ENCODE measurements at places on chromosomes 2 and 18.

DNA sequence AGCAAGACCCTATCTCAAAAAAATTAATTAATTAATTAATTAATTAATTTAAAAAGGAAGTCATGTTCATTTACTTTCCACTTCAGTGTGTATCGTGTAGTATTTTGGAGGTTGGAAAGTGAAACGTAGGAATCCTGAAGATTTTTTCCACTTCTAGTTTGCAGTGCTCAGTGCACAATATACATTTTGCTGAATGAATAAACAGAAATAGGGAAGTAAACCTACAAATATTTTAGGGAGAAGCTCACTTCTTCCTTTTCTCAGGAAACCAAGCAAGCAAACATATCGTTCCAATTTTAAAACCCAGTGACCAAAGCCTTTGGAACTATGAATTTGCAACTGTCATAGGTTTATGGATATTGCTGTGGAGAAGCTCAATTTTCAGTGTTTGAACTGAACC is 27.8 kb downstream of the SLC14A1 start:
- DNase-seq, result no peak

DNA sequence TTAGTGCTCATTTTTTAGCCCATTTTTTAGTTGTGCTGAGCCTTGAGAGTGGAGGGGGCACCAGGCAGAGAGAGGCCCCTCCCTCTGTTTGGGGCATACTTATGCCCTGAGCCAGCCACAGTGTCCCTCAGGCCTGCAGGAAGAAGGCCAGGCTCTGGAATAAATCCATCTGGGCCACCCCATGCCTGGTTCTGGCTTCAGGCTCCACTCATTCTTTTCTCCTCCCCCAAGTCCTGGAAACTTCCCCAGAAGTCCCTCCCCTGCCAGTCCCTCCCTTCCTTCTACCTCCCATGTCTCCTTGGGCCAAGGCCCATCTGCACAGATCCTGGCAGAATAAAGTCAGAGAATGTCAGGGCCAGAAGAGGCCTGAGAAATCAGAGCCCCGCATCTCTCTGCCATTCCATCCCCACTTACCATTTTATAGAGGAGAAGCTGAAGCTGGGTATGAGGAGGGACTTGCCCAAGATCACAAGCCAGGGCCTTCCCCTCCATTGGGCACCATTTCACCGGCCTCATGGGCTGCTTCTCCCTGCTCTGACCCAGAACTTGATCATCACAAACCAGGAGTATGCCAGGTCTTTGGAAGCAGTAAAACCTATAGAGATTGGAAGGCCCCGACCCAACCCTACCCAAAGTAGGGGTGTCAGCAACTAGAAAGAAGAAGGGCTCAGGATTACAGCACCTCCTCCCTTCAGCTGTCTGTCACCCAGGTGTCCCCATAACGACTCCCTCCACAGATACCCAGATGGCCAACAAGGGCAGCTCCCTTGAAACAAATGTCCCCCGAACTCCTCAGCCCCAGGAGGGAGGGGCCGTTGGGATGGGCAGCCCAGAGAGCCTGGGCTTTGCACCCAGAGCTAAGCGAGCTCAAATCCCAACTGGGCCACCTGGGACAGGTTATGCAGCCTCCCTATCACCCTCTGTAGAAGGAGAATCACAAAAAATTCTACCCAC is 108.4 kb downstream of the POLR1A start:
- DNase-seq, result no peak

- DNase-seq, result no peak
Measured at GRCh38 chr2:101960819-101961337, 30.9 kb upstream of the IL1R2 start.

GRCh38 chr2:47777277-47777937 is 5.5 kb upstream of the MSH6 start:
- no peak for DNase-seq

DNA sequence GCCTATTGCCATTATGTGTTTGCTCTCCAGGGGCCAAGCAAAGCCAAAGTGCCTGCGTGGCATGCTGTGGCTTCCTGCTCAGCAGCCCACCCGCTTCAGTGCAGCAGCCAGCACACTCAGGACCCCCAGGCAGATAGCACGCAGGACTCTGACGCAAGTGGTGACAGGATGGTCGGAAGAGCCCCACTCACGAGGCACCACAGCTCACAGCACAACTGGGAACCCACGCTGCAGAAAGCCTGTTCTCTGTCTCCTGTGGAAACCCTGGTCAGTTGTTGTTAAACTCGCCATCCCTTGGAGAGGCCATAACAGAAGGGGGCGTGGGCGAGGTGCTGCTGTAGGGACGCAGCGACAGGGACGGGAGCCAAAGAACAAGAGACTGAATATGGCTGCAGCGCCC is 76.4 kb downstream of the HDAC4 start:
- DNase-seq, result no peak

DNA sequence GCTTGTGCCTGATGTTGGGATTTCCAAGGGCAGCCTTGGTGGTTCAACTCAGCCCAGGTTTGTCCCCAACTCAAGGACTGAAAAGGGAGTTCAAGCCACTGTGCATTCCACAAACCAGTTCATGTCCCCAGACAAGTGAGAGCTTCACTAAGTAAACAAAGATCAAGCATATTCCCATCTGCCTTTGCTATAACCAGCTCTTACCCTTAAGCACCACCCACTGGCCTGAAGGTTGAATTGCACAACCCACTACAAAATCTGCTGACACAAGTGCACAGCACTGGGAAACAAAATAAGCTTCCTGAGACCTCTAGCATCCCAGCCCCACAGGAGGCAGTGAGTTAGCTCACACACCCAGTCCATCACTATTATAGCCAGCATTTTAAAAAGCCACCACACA is 516.7 kb downstream of the NR4A2 start:
- no peak for DNase-seq

- no peak for DNase-seq
Measured at GRCh38 chr2:58156780-58157179, 84.3 kb downstream of the FANCL start.

- no peak for DNase-seq
Measured at GRCh38 chr2:126949775-126950174, 51.1 kb downstream of the TEX51 start.

DNA sequence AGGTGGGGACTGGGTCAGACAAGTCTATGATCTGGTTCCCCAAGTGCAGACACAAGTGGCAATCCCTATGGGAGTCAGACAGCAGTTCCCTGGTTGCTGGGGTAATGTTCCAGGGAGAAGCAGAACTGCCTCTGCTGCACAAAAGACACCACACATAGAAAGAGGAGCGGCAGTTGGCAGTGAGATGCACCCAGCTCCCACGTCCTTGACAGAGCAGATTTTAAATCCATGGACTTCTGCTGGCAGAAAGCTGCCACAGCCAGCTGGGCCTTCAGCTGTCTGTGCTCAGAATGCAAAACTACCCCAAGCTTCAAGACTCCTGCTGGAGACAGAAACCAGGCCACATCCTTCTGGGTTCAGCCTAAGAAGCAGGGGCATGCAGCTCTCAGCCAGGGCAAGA is 147.2 kb downstream of the ETAA1 start:
- no peak for DNase-seq

- DNase-seq, result no peak
Measured at GRCh38 chr2:231575612-231576256, 16.9 kb upstream of the TEX44 start.

DNA sequence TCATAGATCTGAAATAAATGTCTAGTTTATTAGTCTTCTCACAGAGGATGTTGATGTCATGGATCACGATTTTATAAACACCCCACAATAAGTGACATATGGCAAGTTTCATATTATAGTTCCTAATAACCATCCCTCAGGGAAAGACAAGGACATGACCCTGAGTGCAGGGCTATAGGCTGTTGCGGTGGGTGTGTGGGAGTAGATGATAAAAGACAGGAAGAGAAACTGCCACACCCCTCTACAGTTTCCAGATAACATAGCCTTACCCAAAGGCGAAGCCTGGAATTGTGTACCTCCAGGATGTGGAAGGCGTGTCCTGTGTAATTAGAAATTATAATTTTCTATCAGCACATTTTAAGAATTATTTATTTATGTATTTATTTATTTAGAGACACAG is 2.4 kb upstream of the NEDD4L start:
- DNase-seq, result no peak

DNA sequence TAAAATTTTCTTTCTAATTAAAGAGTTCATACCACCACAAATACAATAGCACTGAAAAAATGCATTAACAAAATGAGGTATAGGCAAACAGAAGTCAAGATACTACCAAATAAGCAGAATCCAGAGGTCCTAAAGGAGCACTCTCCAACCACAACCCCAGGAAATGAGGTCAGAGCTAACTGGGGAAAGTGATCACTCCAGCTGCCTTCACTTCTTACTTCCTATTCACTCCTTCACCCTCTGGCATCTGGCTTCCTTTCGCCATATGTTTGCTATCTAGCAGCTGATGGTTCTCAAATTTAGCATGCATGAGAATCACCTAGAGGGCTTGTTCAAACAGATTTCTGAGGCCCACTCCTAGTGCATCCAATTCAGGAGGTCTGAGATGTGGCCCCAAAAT is 212.6 kb upstream of the ACVR2A start:
- no peak for DNase-seq

GRCh38 chr2:129069875-129070594 is 751.4 kb upstream of the HS6ST1 start:
- DNase-seq, result no peak

GRCh38 chr2:206859330-206859739 is 80.0 kb upstream of the CPO start:
- no peak for DNase-seq

DNA sequence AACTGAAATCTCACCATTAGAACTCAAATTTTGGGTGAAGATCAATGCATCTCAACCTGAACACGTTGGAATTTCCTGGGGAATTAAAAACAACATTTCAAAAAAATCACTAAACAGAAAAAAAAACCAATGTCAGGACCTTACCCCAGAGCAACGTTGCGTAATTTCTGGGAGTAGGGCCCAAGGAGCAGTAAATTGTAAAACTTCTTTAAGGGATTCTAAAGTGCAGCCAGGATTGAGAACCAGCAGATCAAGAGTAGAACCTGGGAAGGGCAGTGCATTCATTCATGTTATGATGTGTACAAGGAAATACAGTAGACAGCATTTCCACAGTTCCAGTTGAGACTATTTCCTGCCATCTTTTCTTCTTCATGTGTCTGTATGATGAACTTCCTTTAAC is 56.9 kb downstream of the RHBDD1 start:
- no peak for DNase-seq

DNA sequence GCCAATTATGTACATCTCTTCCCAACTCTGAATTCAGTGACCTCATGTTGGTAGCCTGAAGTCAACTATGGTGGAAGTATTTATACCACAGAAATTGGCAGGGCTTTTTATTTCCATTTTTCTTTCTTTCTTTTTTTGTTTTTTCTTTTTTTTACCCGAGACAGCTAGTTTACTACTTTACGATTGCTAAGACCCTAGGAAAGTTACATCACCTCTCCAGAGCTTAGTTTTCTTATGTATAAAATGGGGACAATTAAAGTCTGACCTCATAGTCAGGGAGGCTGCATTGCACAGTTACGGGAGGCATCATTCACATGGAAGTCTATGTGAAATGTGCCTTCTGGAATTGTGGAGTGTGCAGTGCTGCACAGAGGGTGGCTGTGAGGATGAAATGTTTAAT is 194.3 kb downstream of the MTX2 start:
- DNase-seq, result no peak

GRCh38 chr2:200168641-200169555 is 137.6 kb upstream of the SPATS2L start:
- DNase-seq, result no peak

DNA sequence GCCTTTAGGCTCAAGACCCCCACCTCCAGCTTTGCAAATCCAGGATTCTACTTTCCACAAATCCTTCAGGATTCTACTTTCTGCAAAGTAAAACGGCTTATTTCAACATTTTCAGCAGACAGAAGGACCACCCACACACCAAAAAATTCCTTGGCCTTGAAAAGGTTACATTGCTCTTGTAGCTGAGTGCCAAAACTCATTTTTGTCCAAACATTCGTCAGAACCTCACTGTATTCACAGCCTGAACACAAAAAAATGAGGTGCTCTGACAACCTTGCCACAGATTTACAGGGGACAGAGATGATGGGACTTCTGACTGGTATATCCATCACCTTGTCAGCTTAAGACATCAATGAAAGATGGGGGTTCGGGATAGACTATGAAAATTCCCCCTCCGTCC is 63.0 kb upstream of the COX7A2L start:
- DNase-seq, result no peak

DNA sequence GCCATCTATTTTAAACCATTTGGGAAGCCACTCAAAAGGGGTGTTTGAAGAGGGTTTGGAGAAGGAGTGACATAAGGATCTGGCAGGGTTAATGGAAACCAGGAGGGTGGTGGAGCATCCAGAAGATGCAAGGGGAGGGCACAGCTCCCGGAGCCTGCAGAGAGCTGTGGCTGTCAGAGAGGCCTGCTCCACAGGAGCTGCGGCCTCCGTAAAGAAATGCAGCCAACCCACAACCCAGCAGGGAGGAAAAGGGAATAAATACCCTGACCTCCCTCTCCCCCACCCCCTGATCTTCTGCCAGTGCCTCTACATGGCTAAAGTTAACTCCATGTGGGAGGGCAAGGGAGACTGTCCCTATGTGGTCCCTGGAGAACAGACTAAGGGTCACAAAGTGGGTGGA is 567.1 kb upstream of the POU3F3 start:
- DNase-seq, result no peak

DNA sequence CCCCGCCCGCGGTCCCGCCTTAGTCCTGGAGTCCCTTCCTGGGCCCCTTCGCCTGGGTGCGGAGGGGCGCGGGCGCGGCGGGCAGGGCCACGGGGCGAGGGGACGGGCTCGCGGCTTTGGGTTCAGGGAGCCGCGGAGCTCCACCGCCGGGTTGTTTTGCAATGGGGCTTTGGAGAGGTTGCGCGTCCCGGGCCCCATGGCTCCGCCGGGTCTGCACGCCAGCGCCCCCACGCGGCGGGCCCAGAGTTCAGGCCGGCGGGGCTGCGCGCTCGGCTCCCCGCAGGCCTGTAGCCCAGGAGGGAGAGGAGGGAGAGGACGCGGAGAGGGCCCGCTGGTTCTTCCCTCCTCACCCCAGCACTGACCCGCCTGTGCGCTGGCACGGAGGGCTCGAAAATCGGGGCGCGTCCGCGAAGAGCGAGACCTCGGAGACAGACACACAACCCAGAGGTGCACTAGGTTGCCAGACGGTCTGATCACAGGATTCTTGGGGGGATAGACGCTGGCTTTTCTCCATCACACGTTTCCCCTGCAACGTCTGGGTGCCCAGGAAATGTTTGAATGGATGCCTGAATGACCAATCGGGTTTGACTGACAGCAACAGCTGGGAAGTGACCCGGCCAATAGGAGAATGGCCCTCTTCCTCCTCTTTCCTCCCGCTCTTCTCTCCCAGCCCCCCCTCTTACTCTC is 4.9 kb upstream of the SIX2 start:
- DNase-seq, result peak; percentile 58

All from activated T-cell treated with anti-CD3 and anti-CD28 coated beads for 48 hours (primary cell).